ENCODE measurements at places on chromosomes 3 and 15. TPM values are rescaled to one million over a fixed set of nuclear protein-coding genes. Genes with fewer than 3 reads are reported as not detected.

ALS2CL gene
- total RNA-seq, result 1.4 TPM

AHSG gene
- not detected for total RNA-seq

HHATL gene
- not detected for total RNA-seq

JAGN1 gene
- total RNA-seq, result 30.2 TPM

MST1R gene
- total RNA-seq, result 3.2 TPM

ARHGEF3 gene
- 94.6 TPM for total RNA-seq

LRRC31 gene
- not detected for total RNA-seq

ITPKA gene
- total RNA-seq, result 0.29 TPM

C3orf49 gene
- total RNA-seq, result not detected

GPR160 gene
- 5.0 TPM for total RNA-seq

FAIM gene
- total RNA-seq, result 4.2 TPM

ARIH2 gene
- total RNA-seq, result 102 TPM

TIMP4 gene
- not detected for total RNA-seq

IFRD2 gene
- 81.3 TPM for total RNA-seq

DUOX2 gene
- total RNA-seq, result not detected

SMARCC1 gene
- 76.4 TPM for total RNA-seq

CD276 gene
- not detected for total RNA-seq

NRROS gene
- total RNA-seq, result 37.5 TPM

GREM1 gene
- not detected for total RNA-seq

KLHL40 gene
- not detected for total RNA-seq

SNTN gene
- not detected for total RNA-seq

SPTBN5 gene
- total RNA-seq, result 0.21 TPM

MYO5C gene
- 2.5 TPM for total RNA-seq

GOLGA8M gene
- total RNA-seq, result 5.2 TPM

B3GALNT1 gene
- total RNA-seq, result 19.7 TPM

ZNF80 gene
- total RNA-seq, result 0.71 TPM

IGDCC3 gene
- total RNA-seq, result not detected

MINAR1 gene
- total RNA-seq, result 0.71 TPM

ACP3 gene
- total RNA-seq, result not detected

IL17RB gene
- total RNA-seq, result 0.32 TPM

HGD gene
- total RNA-seq, result 0.26 TPM

OR5K2 gene
- not detected for total RNA-seq

C15orf62 gene
- total RNA-seq, result 1.2 TPM

ZBTB47 gene
- 0.34 TPM for total RNA-seq

SERPINI2 gene
- not detected for total RNA-seq

SLC28A2 gene
- total RNA-seq, result not detected

TAGLN3 gene
- not detected for total RNA-seq

SPINK8 gene
- not detected for total RNA-seq

C3orf33 gene
- total RNA-seq, result 0.60 TPM

Measured in activated CD8-positive, alpha-beta T cell treated with anti-CD3 and anti-CD28 coated beads, Interleukin-2, amount 10 ng/mL, durations not matched to agents 7 days and 5 days (primary cell).